ENCODE measurements at places on chromosomes 3 and 15. TPM values are rescaled to one million over a fixed set of nuclear protein-coding genes. Genes with fewer than 3 reads are reported as not detected.

Gene P2RY12
- total RNA-seq = 17.8 TPM

Gene BRPF1
- total RNA-seq = 18.8 TPM

Gene GJD2
- not detected for total RNA-seq

Gene SLCO2A1
- 2.4 TPM for total RNA-seq

Gene GOLGA6D
- total RNA-seq = not detected

Gene RASGRF1
- total RNA-seq = 0.22 TPM

Gene GUCA1C
- total RNA-seq = not detected

Gene CRABP1
- not detected for total RNA-seq

Gene CLSTN2
- total RNA-seq = 34.8 TPM

Gene PRSS50
- total RNA-seq = not detected

Gene PRR20G
- total RNA-seq = not detected

Gene CHRFAM7A
- not detected for total RNA-seq

Gene SAMD7
- total RNA-seq = not detected

Gene DAZL
- total RNA-seq = not detected

Gene FBXO40
- total RNA-seq = 0.19 TPM

Gene EFCAB12
- not detected for total RNA-seq

Gene GABRG3
- total RNA-seq = not detected

Gene SI
- total RNA-seq = not detected

Gene TLR9
- not detected for total RNA-seq

Gene PRTG
- total RNA-seq = 2.7 TPM

Gene LTK
- total RNA-seq = 2.4 TPM

Gene CYP8B1
- total RNA-seq = not detected

Gene SPATA12
- not detected for total RNA-seq

Gene MOBP
- total RNA-seq = not detected

Gene ANKRD34C
- total RNA-seq = not detected

Gene EPHB1
- 0.66 TPM for total RNA-seq

Gene SEC11A
- total RNA-seq = 185 TPM

Gene RLBP1
- total RNA-seq = not detected

Gene CEP63
- 35.5 TPM for total RNA-seq

Gene RAB8B
- 53.1 TPM for total RNA-seq

Gene CCRL2
- 4.1 TPM for total RNA-seq

Gene DNASE1L3
- total RNA-seq = 1.2 TPM

Gene FGF12
- 2.0 TPM for total RNA-seq

Gene RCN2
- 54.6 TPM for total RNA-seq

Gene ERICH6
- total RNA-seq = not detected

Gene PTX3
- total RNA-seq = 66.7 TPM

Gene GOLGA8B
- total RNA-seq = 44.5 TPM

Gene CCR9
- total RNA-seq = not detected

Gene ZNF35
- 8.2 TPM for total RNA-seq

Gene ZPLD1
- total RNA-seq = not detected

Gene MIX23
- 15.6 TPM for total RNA-seq

Gene RPL35A
- 578 TPM for total RNA-seq

Gene CLDN11
- total RNA-seq = 8.8 TPM

Gene STAB1
- 187 TPM for total RNA-seq

Gene MESP2
- total RNA-seq = 0.57 TPM

Gene EPHB3
- 0.17 TPM for total RNA-seq

Gene ARPP19
- 237 TPM for total RNA-seq

Gene REC114
- not detected for total RNA-seq

Gene NANOGP8
- 2.3 TPM for total RNA-seq

Gene ADAMTS17
- total RNA-seq = 5.3 TPM

Gene SUCNR1
- total RNA-seq = 3.5 TPM

Gene IL17RB
- 1.1 TPM for total RNA-seq

Gene ZNF662
- 9.5 TPM for total RNA-seq

Gene NPAP1
- not detected for total RNA-seq

Gene SNTN
- not detected for total RNA-seq

Gene GP5
- not detected for total RNA-seq

Gene B4GALT4
- 14.5 TPM for total RNA-seq

Gene MGLL
- total RNA-seq = 292 TPM

Gene ZNF385D
- total RNA-seq = 4.2 TPM
